COR-L47 (cell line): ENCODE measurements at places on chromosomes 6 and 20.
A peak's percentile ranks its signal among the peaks of the same experiment; 100 is the strongest.

GRCh38 chr20:21125072-21125848, 622 bp upstream of the KIZ start:
- peak; percentile 64 for DNase-seq

- DNase-seq = no peak
Observed at GRCh38 chr20:53871541-53871940, 198.9 kb downstream of the BCAS1 start.

GRCh38 chr6:92069781-92070180, 1349.6 kb downstream of the EPHA7 start:
- DNase-seq = no peak

DNA sequence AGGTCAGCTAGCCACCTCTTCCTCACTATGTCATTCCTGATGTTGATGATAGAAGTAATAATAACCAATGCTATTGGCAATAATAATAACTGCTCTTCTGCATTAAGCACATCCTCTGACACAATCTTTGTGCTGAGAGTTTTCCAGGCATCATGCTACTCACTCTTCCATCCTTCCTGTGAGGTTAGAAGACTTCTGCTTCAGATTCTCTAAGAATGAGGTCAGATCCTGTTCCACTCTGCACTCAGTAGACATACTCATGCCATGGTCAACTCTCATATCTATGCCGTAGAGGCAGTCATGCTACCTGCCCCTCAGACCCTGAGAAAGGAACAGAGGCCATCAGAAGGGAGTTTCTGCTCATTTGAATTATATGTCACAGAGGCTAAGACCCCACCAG, 98.1 kb upstream of the TOP1 start:
- DNase-seq = no peak

DNA sequence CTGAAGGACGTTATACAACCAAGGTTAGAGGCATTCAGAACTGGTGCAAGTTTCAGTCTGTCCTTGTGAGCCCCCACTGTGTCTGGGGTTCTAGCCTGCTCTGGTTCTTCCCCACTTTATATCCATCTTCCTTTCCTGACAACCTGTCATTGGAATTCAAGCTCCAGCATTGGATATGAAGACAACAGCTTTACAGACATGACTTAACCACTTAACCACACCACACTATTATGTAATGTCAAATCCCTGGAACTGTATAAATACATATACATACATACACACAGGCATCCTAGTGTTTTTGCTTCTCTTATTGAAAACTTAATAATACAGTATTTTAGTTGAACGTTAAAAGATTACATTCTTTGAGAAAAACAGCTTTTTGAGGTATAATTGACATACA, 217.9 kb upstream of the SGK1 start:
- DNase-seq = no peak

DNA sequence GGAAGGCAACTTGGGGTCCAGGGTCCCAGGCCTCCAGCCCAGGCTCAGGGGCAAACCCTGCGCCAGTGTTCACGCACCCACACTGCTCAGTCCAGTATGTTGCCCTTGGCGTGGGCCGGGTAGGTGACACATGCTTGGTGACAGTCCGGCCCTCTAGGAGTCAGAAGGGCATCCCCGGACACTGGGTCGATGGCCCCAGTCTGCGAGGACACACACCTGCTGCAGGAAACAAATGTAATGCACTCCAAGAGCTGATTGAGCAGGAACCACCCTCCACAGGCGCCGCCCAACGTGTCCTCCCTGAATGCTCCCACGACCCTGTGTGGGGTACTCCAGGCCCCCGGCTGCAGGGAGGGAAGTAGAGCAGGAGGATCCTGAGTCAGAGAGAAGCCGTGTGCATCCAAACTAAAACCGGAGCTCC, 160.7 kb downstream of the DLL1 start:
- DNase-seq = no peak

DNA sequence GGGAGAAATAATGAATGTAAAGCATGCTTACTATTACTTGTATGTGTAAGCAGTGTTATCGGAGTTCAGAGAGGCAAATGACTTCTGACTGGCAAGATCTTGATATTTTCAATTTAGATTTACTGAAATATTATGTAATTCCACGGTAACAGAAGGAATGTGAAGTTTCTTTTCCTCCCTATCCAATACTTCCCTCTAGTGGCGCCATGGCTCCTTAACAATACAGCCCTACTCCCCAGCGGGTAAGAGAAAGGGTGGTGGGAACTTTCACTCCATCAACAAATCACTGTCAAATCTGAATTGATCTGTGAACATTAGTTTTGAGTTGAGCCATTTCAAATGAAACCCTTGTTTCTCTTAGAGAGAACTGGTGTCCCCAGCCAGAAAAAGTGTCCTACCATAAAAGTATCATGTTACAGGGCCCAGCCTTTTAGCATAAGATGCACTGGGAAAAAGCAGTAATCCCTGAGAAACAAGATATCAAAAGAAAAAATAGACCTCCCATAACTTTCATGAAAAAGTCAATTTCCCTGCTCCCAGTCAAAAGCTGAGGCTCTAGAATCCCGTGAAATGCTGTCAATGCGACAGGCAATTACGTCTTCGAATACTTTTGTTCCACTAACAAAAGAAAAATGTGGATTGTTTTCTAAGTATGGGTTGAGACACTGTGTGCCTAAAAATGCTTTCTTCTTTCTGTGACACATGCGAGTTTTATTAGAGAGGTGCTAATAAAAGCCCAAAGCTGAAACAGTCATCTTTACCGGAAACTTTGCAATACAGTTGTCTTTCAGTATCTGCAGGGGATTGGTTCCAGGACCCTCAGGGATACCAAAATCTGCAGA, 12.9 kb downstream of the COX7A2 start:
- peak; percentile 15 for DNase-seq

GRCh38 chr6:157517601-157518359, 136.8 kb downstream of the ZDHHC14 start:
- DNase-seq = no peak

GRCh38 chr6:79646006-79646405, 14.9 kb downstream of the SH3BGRL2 start:
- DNase-seq = no peak

DNA sequence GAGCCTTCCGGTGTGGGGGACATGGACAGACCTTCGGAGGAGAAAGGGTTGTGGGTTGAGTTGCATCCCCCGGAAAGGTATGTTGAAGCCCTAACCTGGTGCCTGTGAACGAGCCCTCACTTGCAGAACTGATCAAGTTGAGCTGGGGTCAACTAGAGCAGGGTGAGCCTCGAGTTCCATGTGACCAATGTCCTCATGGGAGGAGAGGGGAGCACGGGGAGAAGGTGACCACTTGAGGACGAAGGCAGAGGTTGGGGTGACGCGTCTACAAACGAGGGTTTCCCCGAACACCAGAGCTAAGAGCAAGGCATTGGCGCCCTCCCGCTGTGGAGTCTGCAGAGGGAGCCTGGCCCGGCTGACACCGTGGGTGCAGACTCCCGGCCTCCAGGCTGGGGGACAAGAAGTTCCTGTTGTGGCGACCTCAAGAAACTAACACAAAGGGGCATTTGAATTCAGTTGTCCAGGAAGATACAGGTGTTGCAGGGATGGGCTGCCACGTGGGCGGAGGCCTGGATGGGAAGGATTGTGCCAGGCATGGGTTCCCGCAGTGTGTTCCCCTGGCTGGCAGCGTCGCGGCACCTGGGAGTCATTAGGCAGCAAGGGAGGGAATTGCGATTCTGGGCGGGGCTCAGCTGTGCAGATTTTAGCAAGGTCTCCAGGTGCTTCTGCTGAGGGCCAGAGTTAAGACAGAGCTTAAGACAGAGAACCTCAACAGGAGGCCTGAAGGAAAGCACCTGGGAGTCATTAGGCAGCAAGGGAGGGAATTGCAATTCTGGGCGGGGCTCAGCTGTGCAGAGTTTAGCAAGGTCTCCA, 20.4 kb upstream of the UNC93A start:
- no peak for DNase-seq

DNA sequence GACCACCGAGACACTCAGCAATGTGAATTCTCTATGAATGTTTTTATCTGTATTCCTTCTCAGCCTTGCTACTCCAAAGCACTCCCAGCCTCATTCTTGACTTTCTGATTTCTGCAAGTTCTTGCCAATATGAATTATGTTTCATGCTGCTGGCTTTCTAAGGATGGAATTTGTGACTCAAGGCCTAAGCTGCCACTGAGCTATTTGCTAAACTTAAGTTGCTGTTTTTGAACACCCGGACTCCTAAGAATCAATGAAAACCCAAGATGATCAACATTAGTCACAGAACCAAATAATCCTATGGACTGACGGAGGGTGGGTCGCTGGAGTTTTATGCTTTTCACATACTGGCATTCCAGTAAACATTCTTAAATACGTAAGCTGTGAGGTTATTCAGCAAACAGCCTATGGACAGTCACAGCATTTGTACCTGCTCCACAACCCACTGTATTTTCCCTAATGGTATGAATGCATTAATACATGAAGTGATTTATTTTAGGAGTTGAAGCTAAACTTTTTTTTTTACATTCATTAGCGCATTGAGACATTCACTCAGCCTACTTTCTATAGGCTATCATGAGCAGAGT, 8.2 kb upstream of the PXDC1 start:
- no peak for DNase-seq

DNA sequence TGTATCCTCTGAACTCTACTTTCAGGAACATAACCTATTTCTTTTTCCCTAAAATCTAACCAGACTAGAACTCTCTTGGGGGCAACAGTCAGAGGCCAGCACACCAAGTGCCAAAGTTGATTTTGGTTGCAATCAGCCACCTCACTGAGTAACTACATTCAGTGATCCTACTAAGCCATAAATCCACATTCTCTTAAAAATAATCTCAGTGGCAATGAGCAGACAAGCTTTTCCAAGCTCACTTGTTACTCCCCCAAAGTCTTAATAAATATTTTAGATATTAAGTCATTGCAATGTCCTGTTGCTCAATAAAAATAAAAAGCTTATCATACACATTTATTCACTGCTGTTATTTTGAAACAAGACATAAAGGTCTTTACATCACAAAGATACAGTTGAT, 9.8 kb downstream of the RGS17 start:
- DNase-seq = no peak

- no peak for DNase-seq
Observed at GRCh38 chr6:113011801-113012200, 664.7 kb downstream of the RFPL4B start.

DNA sequence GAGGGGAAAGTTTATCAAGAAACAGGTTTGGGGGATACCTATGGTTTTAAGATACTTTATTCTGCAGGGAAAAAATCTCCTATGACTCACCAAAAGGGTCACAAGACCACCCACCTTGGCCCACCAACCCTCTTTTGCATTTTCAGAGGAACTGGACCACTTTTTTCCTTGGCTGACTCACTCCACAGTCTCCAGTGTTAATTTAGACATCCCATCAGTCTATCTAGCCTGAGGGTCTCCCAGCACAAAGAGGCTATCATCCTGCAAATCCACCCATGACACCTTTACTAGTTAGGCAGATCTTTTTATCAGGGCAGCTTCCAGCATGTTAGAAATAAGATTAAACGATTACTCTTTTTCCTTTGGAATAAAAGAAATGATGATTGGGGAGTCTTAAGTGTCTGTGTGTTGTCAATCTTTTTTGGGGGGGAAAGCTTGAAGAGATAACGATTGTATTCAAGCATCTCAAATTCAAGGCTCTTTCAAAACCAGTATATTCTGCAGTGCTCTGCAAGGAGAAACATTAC, 138.1 kb upstream of the RIN2 start:
- DNase-seq = no peak

DNA sequence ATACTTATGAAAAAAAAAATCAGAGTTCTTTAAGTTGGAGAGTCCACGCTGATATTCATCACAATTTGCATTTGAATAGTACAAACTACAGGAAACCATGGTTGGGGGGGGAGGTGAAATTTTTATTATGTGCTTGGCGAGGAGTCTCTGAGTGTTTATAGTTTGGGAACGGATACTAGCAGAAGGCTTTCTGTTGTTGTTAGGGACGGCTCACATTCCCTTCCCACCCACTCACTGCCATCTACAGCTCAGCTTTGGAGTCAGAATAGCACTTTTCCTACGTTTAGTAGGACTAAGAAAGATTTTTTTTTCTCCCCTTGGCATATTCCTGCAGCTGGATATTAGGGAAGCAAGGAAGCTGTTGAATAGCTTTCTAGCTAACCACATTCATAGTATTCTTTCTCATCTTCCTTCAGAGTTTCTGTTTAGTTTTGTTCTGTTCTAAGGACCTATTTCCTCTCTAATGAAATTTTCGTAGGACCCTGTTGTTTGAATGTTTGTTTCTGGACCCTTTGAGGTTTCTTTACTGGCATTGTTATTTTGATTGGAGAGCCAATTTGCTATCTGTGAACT, 235.1 kb upstream of the ZNF217 start:
- no peak for DNase-seq

DNA sequence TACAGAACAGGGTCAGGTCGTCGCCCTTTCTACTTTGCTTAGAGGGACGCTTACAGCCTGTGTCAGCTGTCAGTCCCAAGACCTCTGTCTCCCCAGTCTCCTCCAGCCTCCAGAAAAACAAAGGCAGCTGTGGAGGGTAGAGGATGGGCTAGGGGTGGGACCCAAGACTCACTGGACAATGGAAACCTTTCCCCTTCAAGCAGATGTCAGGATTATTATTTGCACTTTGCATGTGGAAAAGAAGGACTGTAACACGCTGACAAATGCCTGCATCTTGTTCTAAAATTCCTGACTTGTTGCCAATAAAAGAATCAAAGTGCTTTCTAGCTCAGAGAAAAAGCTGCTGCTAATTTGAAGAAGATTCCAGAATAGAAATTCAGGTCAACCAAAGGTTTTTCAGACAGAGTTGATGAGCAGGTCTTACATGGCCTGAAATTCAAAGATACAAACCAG, 58.7 kb downstream of the SNX5 start:
- no peak for DNase-seq

DNA sequence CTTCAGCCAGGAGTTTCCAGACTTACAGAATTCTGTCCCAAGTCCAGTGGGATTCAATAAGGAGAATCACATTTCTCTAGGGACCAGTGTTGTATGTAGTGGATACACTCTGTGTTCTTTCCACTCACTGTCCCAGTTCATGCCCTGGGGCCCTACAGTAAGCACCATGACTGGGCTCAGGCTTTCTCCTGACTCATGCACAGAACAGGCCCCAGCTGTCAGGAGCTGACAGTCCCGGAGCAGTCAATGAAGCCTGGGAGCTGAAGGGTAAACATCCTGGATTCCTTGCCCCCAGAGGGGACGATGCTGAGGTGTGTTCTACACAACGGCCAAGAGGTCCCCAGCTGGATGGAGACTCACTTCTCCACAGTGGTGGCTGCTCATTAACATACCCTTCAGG, 40.2 kb upstream of the LRFN2 start:
- DNase-seq = no peak
